ENCODE measurements at places on chromosomes 7 and 10.

- peak; percentile 77 for DNase-seq
Observed at GRCh38 chr7:108099713-108100112, 30.4 kb downstream of the LAMB4 start.

GRCh38 chr10:113425541-113425951 lies 127.3 kb upstream of the HABP2 start:
- peak; percentile 52 for DNase-seq

DNA sequence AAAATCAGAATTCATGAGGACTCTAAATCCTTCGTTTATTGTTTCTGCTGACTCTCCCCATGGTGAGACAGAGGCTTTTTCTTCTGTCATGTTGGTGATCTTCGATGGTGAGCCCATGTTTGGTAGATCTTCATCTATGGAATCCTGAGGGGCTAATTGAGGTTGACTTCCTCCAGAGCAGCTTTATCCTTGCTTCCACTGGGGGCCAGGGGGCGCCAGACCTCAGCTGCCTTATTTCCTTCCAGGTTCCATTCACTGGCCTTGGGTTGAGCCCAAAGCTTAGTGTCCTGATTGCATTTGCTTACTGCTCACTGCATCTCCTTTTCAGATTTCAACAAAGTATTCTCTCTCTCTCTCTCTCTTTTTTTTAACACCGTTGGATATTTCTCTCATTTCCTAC lies 80.7 kb downstream of the GCC1 start:
- DNase-seq, result peak; percentile 16

DNA sequence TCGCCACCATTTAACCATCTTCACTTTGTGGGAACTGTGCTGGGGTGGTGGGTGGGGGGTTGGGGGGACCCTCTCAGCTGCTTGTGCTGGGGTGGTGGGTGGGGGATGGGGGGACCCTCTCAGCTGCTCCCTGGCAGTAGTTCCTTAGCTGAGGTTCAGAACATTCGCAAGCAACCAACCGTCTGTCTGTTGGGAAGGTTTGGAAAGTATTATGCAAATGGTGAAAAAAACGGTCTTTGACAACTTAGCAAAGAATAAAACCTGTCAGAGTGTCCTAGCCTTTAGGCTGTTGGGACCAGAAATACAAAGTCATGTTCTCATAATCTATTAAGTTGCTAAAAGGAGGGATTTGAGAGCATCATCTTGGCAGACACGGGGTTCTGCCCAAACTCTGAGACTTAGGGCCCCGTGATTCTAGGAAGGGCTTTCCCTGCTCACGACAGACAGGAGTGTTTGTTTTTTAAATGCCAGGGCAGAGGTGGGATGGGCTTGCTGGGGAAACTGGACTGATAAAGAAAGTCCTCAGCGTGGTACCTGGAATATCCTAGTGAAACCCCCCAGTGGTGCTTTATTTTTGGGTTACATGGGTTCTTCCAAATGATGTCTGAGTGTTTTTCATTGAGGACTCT lies 14.1 kb upstream of the SRGN start:
- no peak for DNase-seq

- DNase-seq, result no peak
Observed at GRCh38 chr10:93054486-93054885, 6.1 kb upstream of the CYP26C1 start.

GRCh38 chr7:93176992-93177580 lies 28.9 kb upstream of the SAMD9L start:
- DNase-seq, result no peak

- DNase-seq, result no peak
Observed at GRCh38 chr7:114218283-114218682, 196.3 kb upstream of the FOXP2 start.

All from AG10803 (cell line).